NCI-H1105 (cell line): ENCODE measurements at places on chromosomes 7 and 10.
A peak's percentile ranks its signal among the peaks of the same experiment; 100 is the strongest.

- no peak for DNase-seq
These were observed 107.9 kb upstream of the FRMD4A start for GRCh38 chr10:14438576-14438975.

- no peak for DNase-seq
These were observed 774.1 kb upstream of the AUTS2 start for GRCh38 chr7:68823996-68824780.

GRCh38 chr7:2280424-2280823 is 33.8 kb downstream of the SNX8 start:
- DNase-seq = no peak

- no peak for DNase-seq
These were observed 4.5 kb upstream of the ZC3HAV1 start for GRCh38 chr7:139114018-139114417.

DNA sequence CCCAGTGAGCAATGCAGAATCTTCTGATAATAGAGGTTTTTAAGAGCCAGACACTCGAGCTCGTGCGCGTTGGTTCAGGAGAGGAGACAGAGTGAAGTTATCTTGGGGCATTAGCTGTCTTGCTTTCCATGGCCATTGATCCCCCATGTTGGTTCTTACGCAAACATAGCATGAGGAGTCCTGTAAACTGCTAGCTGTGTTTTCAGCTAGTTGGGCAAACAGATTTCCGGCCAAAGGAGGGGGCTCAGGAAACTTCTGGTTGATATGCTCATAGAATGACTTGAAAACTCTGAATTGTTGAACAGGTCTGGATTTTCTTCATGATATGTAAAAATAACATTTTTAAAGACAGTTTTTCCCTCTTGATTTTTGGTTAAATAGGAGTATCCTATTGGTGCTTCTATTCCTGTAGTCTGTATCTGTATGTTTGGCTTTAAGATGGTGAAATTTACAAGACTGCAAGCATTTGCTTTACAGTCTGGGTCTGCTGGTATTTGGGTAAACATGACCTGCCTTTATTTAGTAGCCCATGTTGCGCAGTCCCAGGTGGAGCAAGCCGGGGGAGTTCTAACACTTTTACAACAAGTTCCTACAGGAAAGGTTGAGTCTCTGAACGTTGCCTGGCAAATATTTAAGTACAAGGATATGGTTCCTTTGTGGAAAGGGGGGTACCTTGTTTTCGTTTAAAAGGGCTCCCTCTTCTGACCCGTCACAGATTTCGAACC is 218.4 kb upstream of the KCND2 start:
- no peak for DNase-seq

DNA sequence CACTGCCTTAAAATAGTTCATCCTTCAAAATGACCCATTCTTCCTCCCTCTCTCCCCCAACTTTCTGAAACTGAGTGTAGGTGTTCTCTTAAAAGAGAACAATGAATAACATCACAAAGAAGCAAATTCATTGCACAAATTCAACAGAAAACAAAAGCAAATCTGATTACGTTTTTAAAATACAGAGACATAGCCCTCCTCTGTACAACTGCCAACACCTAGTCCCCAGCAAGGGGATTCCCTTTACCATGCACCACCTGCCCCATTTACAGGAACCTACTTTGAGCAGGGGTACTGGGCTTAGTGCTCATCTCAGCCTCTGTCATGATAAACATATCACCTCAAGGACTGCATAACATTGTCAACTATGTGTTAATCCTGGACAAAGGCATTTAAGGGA is 302.8 kb upstream of the AOAH start:
- no peak for DNase-seq

DNA sequence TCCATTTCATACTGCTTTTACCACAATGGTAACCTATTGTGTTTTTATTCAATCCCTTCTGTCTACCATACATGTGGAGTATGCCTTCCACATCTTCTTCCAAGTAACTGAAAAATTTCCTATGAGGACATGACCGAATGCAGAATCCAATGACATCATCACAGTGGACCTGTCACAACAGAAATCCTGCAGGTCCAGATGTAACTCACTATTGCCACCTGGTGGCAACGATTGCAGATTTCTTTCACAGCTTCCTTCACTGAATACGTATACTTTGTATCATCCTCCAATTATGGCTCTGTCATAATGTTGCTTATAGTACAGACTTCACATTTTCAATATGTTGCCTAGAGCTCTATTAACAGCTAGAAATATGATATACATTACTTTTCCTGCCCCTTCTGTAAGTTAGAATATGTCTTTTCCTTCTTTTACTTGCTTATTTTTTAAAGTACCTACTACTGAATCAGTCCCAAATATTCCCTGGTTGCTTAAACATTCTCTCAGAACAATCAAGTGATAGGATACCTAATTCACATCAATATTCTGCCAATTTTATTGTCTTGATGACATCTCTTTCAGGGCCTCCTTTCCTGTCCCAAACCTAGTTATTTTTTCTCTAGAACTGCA is 45.4 kb downstream of the SLC13A1 start:
- peak; percentile 68 for DNase-seq

- DNase-seq = no peak
These were observed 494.0 kb downstream of the MAGI2 start for GRCh38 chr7:78959477-78959876.

DNA sequence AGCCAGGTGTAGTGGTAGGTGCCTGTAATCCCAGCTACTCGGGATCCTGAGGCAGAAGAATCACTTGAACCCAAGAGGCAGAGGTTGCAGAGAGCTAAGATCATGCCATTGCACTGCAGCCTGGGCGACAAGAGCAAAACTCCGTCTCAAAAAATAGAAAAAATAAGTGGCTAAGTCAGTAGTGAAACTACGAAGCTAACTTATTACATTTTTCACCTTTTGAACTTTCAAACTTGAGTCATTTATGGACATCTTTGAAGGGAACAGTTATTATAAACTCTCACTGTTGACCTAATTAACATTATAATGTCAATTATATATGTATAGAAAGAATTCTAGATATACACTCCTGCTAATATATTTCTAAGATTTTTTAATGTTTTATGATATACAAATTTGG is 541.5 kb upstream of the C7orf33 start:
- no peak for DNase-seq

- peak; percentile 91 for DNase-seq
These were observed 140.8 kb downstream of the DGKB start for GRCh38 chr7:14761510-14762296.

GRCh38 chr10:106898446-106898845 is 266.1 kb downstream of the SORCS1 start:
- DNase-seq = no peak

DNA sequence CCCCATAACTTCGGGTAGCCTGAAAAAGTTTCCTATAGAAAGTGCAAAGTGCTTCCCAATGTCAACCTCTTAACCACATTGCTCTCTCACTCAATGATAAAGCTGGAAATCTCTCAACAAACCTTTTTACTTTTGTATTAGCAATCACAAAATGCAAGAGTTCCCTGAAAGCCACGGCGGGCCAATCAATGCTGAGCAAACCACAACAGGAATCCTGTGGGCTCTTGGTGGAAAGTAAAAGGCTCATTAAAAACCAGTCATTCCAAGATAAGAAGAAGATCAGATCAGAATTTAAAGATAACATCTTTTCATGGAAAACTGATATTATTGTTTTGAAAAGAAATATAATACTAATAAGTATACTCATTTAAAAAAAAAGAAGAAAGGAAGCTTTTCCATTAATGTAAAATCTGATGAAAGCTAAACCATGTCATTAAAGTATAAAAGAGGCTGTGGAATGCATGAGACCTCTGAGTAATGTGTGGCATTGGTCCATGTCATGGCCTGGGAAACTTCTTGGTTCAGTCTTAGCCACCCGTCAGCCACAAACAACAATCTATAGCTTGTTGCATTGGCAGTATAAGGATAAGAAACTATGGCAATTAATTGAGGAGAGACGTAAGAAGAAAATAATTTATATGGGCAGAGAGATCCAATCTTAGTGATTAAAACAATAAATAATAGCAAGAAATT is 1066.1 kb upstream of the SORCS1 start:
- no peak for DNase-seq

DNA sequence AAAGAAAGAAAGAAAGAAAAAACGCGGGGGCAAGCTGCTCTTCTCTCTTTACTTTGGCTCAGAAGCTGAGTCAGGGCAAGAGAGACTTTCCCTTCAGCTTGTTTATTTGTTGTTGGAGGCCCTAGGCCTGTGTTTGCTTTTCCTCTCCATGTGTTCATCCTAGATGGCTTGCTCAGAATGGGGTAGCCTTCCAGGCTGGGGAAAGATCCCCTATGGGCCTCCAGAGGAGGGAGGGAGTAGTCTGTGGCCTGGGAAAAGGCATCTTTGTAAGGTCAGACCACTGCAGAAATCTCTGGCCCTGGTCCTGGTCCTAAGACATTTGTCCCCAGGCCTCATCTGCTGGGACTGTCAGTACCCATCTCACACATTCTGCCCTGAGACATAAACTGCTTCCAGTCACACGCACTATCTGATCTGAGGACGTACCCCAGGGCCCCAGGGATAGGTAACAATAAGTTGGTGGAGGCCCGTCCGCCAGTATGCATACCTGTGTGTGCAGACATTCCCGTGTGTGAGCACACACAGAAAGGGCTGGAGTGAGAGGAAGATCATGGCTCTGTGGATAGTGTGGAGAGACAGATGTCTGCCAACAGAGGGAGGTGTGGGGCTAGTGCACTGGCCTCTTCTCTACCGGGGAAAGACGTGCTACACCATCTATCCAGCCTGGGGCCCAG is 4.9 kb upstream of the SCD start:
- peak; percentile 25 for DNase-seq

- DNase-seq = no peak
These were observed 47.9 kb downstream of the MTPN start for GRCh38 chr7:135929249-135929648.

- DNase-seq = no peak
These were observed 173.1 kb downstream of the PTPRN2 start for GRCh38 chr7:158414486-158414961.

DNA sequence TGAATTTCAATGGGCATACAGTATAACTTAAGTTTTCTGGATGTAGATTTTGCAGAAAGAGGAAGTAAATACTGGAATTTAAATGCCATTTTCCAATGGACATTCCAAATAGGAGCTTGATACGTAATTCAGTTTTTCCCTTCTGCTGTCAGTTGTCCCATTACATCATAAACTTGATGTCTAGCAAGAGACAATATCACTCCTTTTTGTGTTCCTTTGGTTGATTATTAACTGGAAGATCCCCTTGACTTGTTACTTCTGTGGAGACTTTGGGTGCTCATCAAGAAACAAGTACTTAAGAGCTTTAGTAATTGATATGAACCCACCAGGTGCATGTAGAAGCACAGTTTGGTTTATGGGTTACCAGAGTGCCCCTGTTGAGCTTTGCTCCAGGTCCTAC is 116.1 kb downstream of the ST7 start:
- peak; percentile 20 for DNase-seq

DNA sequence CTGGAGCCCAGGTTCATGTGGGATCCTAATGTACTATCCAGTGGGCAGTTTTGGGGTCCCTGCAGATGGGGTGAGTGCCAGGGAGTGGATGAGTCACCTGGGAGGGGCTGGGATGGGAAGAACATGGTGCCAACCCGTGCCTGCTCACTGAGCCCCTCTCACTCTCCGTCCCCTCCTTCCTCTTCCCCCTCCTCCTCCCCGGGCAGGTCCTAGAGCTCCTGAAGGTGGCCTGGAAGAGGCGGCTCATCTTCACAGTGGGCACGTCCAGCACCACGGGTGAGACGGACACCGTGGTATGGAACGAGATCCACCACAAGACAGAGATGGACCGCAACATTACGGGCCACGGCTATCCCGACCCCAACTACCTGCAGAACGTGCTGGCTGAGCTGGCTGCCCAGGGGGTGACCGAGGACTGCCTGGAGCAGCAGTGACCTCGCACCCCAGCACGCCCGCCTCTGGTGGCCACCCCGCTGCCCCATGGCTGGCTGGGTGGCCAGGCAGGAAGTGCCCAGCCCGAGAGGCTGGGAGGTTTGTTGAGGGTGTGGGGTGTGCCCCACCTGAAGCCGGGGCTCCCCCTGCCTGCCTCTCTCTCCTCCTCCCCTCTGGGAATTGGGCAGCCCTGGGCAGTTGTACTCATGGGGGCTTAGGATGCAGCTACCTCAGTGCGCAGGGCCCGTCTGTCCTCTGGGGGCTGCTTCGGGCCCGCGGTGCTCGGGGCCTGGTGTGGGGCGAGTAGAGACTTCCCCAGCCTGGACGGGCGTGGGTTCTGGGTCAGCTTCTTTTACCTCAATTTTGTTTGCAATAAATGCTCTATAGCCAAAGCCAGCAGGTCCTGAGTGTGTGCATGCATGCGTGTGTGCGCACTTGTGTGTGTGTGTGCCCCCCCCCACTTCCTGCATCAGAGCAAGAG is 4.9 kb upstream of the UPK3B start:
- no peak for DNase-seq

DNA sequence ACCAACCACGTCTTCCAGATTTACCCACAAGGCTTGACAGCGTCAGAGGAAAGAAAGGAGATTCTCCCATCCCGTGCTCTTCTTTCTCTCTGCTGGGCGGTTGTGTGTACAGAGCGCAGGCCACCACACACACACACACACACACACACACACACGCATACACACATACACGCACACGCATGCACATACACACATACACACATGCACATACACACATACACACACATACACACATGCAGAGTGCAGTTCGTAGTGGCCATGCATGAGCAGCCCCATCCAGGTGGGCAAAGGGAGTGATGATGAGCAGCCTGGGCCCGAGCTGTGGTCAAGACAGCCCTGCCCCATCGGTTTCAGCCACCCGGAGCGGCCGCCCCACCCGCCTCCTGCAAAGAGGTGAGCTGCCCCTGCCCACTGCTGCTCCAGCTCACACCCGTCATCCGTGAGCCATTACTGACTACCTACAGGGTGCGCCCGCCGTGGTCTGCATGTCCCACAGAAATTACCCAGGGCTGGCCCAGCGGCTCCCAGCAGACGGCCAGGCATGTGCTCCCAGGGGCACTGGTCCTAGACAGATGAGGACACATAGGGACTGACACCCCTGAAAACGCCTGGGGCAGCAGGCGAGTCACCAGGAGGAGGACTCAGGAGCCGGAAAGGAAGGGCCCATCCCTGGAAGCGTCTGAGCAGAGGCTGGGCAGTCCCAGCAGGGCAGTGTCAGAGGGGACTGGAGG is 69.6 kb downstream of the ASB13 start:
- DNase-seq = no peak

- DNase-seq = no peak
These were observed 287.2 kb upstream of the FZD1 start for GRCh38 chr7:90977056-90977455.

- DNase-seq = no peak
These were observed 66.8 kb downstream of the UPF2 start for GRCh38 chr10:11975795-11976194.

- DNase-seq = no peak
These were observed 184.0 kb upstream of the LYZL1 start for GRCh38 chr10:29104661-29105399.

DNA sequence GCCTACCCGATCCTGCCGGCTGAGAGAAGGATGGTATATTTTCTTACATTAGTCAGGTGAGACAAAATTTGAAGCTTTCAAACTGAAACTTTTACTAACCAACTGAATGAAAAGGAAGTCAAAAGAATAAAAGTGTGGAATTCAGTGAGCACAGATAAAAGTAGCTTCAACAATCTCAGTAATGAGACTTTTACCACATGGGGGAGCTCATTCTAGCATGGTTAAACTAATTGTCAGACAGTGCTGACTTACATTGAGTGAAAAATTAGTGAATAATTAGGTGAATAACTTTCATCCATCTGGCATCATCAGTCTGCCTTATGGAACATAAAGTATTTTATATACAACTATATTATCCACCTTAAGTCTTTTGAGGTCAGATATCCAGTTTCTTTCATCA is 8.4 kb downstream of the FAM237B start:
- no peak for DNase-seq

GRCh38 chr7:17679458-17679857 is 260.8 kb downstream of the SNX13 start:
- no peak for DNase-seq

GRCh38 chr7:45873035-45873354 is at the start of gene CCDC201:
TSS of gene CCDC201 (minus strand) at chr7:45873082. CDS start at chr7:45873007, 75 bp downstream.
- no peak for DNase-seq
